ENCODE measurements at places on chromosomes 16 and 17.

DNA sequence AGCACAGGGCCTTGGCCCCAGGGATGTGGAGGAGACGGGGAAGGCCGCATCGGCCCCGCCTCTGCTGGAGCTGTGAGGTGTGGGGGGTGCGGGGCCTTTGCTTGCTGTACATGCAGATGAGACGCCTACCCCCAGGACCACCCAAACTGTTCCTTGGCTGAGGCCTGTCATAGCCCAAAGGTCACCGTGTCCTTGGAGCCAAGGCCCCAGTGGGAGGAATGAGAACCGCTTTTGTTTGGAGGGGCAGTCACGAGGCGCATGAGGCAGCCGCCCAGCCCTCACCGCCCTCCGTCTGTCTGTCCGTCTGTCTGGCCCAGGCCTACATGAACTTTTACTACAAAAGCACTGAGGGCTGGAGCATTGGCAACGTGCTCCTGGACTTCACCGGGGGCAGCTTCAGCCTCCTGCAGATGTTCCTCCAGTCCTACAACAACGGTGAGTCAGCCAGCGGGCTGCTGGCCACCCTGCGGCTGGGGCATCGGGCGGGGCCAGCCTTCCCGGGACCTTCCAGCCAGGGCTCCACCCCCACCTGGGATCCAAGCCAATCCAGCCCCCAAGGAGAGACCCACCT lies 8.8 kb downstream of the TAX1BP3 start:
- no peaks in the 10 kb centered on the region for H3K27me3 ChIP-seq
- no peaks in the 10 kb centered on the region for H3K36me3 ChIP-seq
- H3K27ac ChIP-seq, result no peak overlapping the region
- DNase-seq, result no peak
- no peak overlapping the region for H3K4me3 ChIP-seq
- H3K4me1 ChIP-seq, result no peaks in the 10 kb centered on the region

GRCh38 chr17:39867880-39868553 lies at the start of gene ZPBP2:
TSS of gene ZPBP2 (plus strand) at chr17:39868202. CDS start at chr17:39868355, 153 bp downstream.
- H3K27ac ChIP-seq, result peak within 1 kb of the TSS; percentile 95
- peak within 1 kb of the TSS; percentile 59 for H3K4me3 ChIP-seq
- H3K36me3 ChIP-seq, result peaks cover 5% of the 10 kb centered on the region
- H3K4me1 ChIP-seq, result peaks cover 52% of the 10 kb centered on the region
- peak; percentile 55 for DNase-seq

DNA sequence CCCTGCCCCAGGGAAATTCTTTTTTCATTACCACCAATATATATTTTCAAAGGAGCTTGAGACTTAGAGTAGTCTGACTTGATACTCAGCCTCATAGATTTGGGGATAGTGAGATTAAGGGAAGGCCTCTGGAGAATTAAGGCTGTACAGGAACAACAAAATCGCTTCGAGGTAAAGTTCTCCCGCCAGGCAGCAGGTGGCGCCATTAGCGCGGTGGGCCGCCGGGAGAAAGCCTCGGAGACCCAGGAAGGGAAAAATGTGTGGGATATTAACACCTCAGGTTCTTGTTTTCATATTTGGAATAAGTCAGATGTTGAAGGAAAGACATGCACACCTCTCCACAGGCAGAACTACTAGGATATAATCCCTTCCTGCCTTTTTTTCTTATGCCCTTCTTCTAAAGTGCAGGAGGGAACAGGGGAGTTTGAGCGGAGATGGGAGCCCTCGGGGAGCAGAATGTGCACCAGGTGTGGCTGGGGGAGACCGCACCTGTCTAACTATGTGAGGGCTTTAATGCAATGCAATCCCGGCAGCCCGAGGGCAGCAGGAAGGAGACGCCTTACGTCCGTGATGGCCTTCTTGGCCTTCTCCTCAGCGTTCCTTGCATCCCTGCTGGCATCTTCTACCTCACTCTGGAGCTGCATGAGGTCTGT lies 25.9 kb downstream of the MYH3 start:
- H3K27ac ChIP-seq, result no peak overlapping the region
- no peak overlapping the region for H3K4me3 ChIP-seq
- H3K4me1 ChIP-seq, result no peaks in the 10 kb centered on the region
- H3K27me3 ChIP-seq, result no peaks in the 10 kb centered on the region
- peak; percentile 40 for DNase-seq

DNA sequence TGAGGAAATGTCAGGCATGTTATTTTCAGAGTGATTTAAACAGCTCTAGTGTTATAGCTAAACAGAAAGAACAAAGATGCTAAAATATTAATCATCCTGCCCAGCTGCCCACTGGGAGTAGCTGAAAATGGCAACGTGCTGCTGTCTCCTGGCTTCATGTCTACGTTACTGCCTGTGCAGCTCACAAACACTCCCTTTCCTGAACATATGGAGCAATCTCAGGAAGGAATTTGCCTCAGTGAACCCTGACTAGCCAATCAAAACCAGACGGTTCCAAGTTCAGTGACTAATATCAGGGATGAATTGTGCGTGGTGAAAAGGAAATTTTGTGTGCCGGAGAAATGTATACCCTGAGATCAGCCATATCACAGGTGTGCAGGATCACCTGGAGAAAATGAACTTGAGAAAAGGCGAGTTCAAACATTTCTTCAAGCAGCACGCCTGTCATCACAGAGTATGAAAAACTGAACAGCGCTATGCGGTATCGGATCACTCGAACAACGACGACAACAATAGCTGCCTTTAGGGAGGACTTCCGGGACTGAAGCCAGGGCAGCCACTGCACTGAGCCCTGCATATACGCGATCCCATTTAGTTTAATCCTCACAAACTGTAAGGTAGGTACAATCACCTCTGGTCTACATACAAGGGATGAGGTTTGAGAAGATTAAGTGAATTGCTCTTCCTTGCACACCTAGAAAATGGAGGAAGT lies 110.3 kb downstream of the STX8 start:
- peaks cover 4% of the 10 kb centered on the region for H3K36me3 ChIP-seq
- no peak overlapping the region for H3K27ac ChIP-seq
- no peak overlapping the region for H3K4me3 ChIP-seq
- peaks cover 20% of the 10 kb centered on the region for H3K4me1 ChIP-seq

DNA sequence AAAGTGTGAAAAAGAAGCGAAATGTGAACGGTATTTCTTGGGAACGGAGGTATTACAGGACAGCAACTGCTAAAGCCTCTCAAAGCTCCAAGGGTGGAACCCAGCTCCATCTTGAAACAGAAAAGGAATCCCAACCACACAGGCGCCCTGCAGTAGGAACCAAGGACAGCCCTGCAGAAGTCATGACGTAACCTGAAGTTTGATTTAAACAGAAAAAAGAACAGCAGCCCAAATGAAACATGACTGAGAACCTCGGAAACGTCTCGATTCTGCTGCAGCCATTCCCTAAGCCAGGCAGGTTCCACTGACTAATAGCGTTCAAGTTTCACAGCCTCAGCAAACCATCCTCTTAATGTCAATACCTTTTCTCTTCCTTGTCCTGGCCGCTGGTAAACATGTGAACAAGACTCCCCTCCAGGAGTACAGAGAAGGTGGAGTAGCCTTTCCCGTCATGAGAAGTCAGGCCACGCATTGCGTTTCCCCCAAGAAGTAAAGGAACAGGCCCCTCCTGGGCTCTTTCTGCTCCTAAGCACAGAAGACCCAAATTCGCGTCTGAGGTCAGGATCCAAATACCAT lies 20.1 kb downstream of the SIAH1 start:
- H3K27me3 ChIP-seq, result no peaks in the 10 kb centered on the region
- peak overlapping the region; percentile 86 for H3K4me3 ChIP-seq
- H3K36me3 ChIP-seq, result peaks cover 4% of the 10 kb centered on the region
- DNase-seq, result no peak

DNA sequence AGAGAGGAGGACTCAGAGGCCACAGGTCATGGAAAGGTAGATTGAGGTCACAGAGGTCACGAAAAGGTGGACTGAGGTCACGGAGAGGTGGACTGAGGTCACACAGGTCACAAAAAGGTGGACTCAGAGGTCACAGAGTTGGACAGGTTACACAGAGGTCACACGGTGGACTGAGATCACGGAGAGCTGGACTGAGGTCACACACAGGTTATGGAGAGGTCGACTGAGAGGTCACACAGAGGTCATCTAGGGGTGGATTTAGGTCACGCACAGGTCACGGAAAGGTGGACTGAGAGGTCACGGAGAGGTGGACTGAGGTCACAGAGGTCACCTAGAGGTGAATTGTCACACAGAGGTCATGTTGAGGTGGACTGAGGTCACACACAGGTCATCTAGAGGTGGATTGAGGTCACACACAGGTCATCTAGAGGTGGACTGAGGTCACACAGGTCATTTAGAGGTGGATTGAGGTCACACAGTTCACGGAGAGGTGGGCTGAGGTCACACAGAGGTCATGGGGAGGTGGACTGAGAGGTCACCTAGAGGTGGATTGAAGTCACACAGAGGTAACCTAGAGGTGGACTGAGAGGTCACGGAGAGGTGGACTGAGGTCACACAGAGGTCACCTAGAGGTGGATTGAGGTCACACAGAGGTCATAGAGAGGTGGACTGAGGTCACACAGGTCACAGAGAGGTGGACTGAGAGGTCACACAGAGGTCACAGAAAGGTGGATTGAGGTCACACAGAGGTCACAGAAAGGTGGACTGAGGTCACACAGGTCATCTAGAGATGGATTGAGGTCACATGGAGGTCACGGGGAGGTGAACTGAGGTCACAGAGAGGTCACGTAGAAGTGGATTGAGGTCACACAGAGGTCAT lies 26.7 kb upstream of the JPT2 start:
- peaks cover 14% of the 10 kb centered on the region for H3K4me1 ChIP-seq
- no peak overlapping the region for H3K4me3 ChIP-seq
- no peaks in the 10 kb centered on the region for H3K27me3 ChIP-seq
- peaks cover 32% of the 10 kb centered on the region for H3K36me3 ChIP-seq
- peak overlapping the region; percentile 38 for H3K27ac ChIP-seq
- no peak for DNase-seq

- H3K27ac ChIP-seq, result no peak overlapping the region
- no peaks in the 10 kb centered on the region for H3K36me3 ChIP-seq
- no peaks in the 10 kb centered on the region for H3K27me3 ChIP-seq
- no peak overlapping the region for H3K4me3 ChIP-seq
Measured at GRCh38 chr17:49691086-49691676, 13.3 kb upstream of the SPOP start.

DNA sequence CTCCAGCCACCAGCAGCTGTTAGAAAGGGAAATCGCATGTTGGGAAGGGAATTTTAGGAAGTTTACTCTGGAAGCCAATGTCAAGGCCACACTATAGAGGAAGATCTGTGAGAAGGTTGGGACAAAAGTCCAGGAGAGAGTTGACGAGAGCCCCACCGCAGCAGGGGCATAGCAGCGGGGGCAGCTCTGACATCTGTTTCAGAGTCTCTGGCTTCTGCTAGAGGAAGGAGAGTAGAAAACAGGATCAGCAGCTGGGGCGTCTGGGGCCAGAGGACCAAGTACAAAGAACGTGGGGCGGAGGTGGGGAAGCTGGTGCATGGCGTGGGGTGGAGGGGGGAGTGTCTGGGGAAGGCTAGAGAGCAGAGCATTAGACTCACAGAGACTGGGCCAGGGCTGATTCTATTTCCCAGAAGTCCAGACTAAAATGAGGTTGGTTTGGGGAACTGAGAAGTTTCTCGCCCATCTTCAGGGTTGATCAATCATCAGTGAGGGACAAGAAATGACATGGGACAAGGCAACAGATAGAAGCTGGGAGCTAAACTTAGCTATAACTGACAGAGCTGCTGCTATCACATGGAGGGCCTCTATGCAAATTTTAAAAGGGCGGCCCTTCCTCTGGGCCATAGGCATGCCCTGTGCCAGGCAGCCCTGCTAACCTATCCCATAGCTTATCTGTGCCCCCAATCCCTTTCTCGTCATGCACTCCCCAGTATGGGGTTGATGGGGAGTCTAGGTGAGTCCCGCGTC lies 1.2 kb downstream of the RABEP2 start:
- no peaks in the 10 kb centered on the region for H3K27me3 ChIP-seq
- H3K36me3 ChIP-seq, result peaks cover 17% of the 10 kb centered on the region
- peaks cover 20% of the 10 kb centered on the region for H3K4me1 ChIP-seq
- peak overlapping the region; percentile 91 for H3K4me3 ChIP-seq
- peak overlapping the region; percentile 44 for H3K27ac ChIP-seq
- no peak for DNase-seq

GRCh38 chr16:72149676-72150464 lies 22.1 kb downstream of the PMFBP1 start:
- H3K4me3 ChIP-seq, result no peak overlapping the region
- H3K36me3 ChIP-seq, result no peaks in the 10 kb centered on the region
- no peaks in the 10 kb centered on the region for H3K27me3 ChIP-seq
- no peak for DNase-seq

- H3K36me3 ChIP-seq, result no peaks in the 10 kb centered on the region
- no peak for DNase-seq
- H3K27me3 ChIP-seq, result no peaks in the 10 kb centered on the region
Measured at GRCh38 chr16:4245077-4245791, 3.4 kb upstream of the SRL start.

DNA sequence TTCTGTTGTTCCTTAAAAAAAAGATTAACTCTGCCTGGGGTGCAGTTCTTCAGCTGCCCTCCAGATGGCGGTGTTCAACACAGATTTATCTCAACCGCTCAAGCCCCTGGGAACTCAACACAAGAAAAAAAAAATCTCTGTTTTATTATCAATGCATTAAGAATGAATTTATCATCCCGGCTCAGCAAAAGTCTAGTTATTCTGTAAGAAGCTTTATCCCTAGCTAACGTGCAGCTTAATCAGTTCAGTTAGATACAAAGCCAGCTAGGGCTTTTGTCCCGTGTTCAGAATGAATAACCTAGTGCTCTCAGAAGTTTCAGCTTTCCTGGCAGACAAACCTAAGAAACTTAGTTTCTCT lies 475.9 kb upstream of the CCL2 start:
- H3K27ac ChIP-seq, result no peak overlapping the region
- peaks cover 9% of the 10 kb centered on the region for H3K27me3 ChIP-seq
- DNase-seq, result peak; percentile 32
- H3K4me1 ChIP-seq, result no peaks in the 10 kb centered on the region
- no peak overlapping the region for H3K4me3 ChIP-seq

- peaks cover 6% of the 10 kb centered on the region for H3K4me1 ChIP-seq
- H3K27ac ChIP-seq, result no peak overlapping the region
- peaks cover 10% of the 10 kb centered on the region for H3K27me3 ChIP-seq
- no peak for DNase-seq
- no peak overlapping the region for H3K4me3 ChIP-seq
Measured at GRCh38 chr17:73706858-73707257, 62.6 kb upstream of the SDK2 start.

GRCh38 chr16:80210787-80211186 lies 330.0 kb upstream of the DYNLRB2 start:
- no peaks in the 10 kb centered on the region for H3K36me3 ChIP-seq
- no peaks in the 10 kb centered on the region for H3K4me1 ChIP-seq
- H3K27ac ChIP-seq, result no peak overlapping the region
- no peak for DNase-seq
- peaks cover 5% of the 10 kb centered on the region for H3K27me3 ChIP-seq
